ENCODE measurements at places on chromosomes 1 and 21. TPM values are rescaled to one million over a fixed set of nuclear protein-coding genes. Genes with fewer than 3 reads are reported as not detected.

GRCh38 chr1:227586733-227587132 lies 23.4 kb downstream of the ZNF678 start:
- no peak for DNase-seq

TSPEAR gene
- total RNA-seq = not detected

DNA sequence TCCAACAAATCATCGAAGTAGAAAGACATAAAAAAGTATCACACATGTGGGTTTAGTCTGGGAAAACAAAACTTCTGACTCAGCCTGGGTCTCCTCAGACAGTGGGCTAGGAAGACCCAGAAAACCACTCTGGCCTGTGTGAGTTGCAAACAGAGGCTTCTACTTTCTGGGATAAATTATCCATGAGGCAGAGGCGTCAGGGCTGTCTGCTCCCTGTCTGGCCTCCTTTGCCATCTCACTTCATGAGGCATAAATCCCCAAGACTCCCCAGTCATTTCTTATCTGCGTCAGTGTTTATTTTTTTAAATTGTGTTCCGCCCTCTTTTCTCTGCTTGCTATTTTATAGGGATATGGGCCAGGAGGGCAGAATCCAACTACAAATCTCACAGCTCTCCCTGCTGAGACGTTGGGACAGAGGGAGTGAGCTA lies 80.6 kb upstream of the TRABD2B start:
- no peak for DNase-seq

DNA sequence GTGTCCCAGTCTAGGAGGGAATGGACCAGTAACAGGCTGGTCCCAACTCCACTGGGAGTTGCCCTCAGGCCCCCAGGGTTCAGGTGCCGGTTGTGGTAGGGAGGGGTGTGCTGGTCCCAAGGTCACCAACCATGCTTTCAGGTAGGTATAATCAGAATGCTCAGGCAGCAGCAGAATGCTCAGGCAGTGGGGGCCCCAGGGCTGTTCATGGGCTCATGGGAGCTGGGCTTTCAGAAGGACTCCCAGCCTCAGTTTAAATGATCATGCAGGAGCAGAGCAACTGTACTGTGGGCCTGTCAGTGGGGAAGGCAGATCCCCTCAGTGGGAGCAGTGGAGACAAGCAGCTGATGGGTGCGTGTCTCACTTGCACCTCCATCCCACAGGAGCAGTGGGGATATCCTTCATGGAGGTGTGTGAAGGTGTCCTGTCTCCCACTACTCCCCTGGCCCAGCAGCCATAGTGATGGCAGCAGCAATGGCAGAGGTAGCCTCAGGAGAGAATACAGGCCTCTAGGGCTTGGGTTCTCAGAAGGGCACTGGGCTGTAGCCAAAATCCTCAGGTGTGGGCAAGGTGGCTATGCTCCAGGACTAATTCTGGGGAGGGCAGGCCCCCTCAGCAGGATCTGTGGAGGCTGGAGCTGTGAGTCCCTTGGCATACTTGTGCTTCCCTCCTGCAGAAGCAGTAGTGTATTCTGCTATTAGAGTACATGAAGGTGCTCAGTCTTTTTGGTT lies 917.3 kb upstream of the B3GALT2 start:
- no peak for DNase-seq

DNA sequence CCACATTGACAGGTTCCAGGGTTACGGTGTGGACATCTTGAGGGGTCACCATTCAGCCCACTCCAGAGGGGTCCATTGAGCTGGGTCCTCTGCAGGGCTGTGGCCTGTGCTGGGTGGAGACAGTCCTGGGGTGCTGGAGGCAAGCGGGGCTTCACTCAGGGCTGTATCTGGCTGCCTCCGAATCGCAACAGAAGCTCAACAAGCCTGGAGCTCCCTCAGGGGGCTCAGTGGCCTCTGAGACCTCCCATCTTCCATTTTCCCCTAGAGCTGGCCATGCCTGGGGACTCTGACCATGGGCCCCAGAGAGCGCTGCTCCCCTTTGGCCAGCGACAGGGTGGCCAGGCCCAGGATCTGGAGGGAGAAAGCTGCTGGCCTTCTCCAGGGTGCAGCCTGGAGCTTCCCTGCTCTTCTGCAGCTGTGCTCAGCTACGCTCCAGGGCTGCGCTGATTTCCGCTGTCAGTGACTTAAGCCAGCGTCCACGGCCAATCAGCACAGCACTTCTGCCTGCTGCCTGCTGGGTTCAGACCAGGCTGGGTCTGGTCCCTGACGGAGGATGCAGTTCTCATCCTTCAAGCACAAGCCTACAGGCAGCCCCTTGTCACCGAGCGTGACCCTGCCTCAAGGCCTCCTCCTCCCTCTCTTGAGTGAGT lies 45.0 kb upstream of the ADARB1 start:
- peak; percentile 82 for DNase-seq

GRCh38 chr1:31116022-31116421 lies 50.5 kb upstream of the PUM1 start:
- DNase-seq = no peak

- no peak for DNase-seq
Measured at GRCh38 chr1:206419783-206420182, 50.5 kb upstream of the IKBKE start.

GRCh38 chr1:119613769-119614720 lies 34.0 kb downstream of the ZNF697 start:
- no peak for DNase-seq

ASAP3 gene
- 37.6 TPM for total RNA-seq

- no peak for DNase-seq
Measured at GRCh38 chr21:37748351-37748750, 167.9 kb downstream of the KCNJ6 start.

WNT3A gene
- not detected for total RNA-seq

- no peak for DNase-seq
Measured at GRCh38 chr1:153608742-153609584, 4.0 kb downstream of the S100A16 start.

- DNase-seq = no peak
Measured at GRCh38 chr1:56557746-56558145, 21.6 kb downstream of the PLPP3 start.

GRCh38 chr1:7915826-7916500 lies 24.7 kb downstream of the TNFRSF9 start:
- no peak for DNase-seq

DNA sequence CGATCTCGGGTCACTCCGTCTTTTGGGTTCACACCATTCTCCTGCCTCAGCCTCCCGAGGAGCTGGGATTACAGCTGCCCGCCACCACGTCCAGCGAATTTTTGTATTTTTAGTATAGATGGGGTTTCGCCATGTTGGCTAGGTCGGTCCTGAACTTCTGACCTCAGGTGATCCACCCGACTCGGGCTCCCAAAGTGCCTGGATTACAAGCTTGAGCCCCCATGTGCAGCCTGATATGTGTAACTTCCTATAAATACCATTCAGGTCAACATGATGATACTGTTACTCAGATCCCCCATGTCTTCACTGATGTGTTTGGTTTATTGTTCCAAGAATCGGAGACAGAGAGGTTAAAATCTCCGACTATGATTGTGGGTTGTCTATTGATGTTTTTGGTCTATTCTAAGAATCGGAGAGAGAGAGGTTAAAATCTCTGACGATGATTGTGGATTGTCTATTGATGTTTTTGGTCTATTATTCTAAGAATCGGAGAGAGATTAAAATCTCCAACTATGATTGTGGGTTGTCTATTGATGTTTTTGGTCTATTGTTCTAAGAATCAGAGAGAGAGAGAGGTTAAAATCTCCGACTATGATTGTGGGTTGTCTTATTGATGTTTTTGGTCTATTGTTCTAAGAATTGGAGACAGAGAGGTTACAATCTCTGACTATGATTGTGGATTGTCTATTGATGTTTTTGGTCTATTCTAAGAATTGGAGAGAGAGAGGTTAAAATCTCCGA lies 17.0 kb downstream of the C1orf159 start:
- DNase-seq = peak; percentile 55

DNA sequence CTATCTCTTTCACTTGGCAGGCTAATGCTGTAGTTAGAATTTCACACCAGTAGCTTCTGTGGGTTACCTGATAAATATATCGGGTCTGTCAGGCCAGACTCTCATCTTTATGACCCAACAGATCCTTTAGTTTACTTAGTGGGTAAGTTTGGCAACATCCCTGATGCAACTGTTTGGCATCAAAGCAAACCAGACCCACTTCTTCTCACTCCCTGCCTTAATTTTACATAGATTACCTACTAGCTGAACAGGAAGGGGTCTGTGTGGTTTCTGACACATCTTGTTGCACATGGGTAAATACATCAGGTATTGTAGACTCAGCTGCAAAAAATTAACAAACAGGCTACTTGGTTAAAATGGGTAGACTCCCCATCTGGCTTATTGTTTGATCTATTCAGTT lies 3.2 kb upstream of the GUK1 start:
- no peak for DNase-seq

DNA sequence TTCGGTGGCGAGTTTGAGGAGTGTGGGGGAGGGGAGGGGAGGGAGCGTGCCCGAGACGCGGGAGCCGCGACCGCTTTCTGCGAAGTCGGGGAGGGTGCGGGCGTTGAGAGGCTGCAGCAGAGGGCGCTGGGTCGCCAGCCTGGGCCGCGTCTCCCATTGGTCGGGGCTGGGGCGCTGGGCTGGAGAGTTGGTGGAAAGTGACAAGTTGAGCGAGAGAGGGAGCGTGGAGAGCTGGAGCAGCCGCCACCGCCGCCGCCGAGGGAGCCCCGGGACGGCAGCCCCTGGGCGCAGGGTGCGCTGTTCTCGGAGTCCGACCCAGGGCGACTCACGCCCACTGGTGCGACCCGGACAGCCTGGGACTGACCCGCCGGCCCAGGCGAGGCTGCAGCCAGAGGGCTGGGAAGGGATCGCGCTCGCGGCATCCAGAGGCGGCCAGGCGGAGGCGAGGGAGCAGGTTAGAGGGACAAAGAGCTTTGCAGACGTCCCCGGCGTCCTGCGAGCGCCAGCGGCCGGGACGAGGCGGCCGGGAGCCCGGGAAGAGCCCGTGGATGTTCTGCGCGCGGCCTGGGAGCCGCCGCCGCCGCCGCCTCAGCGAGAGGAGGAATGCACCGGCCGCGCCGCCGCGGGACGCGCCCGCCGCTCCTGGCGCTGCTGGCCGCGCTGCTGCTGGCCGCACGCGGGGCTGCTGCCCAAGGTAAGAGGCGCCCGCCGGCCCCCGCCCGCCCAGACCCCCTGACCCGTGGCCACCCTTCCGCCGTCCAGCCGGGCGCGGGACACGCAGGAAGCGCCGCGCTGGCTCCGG lies at the start of gene ROR1:
ROR1 (plus strand) TSS at position 203 of the 802 bp plus-strand sequence.
- peak; percentile 95 for DNase-seq

NES gene
- total RNA-seq = 49.5 TPM

GRCh38 chr21:38268864-38269575 lies 12.2 kb downstream of the KCNJ15 start:
- DNase-seq = no peak

DNA sequence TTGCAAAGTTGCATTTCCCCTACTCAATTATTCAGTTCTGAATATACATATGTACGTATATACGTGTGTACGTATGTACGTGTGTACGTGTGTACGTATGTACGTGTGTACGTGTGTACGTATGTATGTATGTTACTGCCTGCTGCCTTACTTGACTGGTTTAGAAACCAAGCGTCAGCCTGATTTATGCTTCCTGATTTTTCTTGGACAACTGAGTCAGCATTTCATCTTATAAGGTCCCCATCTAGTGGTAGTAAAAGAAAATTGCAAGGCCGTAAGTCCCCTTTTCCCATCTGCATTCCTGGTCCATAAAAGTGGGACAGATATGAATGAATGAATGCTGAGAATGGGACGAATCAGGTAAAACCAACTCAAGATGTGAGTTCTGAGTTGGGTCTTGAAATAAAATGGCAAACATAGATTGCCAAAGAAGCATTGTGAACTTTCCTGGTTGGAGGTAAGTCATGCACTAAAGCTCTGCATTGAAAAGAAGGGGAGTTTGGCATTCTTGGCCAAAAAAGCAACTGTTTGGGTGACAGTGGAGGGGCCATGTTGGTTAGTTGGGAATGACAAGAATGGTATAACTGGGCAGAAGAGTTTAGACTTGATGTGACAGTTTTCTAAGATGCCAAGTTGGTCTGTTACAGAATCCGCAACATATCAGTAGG lies 76.4 kb upstream of the DNAH14 start:
- DNase-seq = no peak

S1PR1 gene
- total RNA-seq = 118 TPM

All from mesenteric fat pad (tissue), 1 donor.